ENCODE measurements at places on chromosomes 13 and 19.

- DNase-seq: no peak
Observed at GRCh38 chr13:98171900-98172589, 5.0 kb downstream of the RNF113B start.

DNA sequence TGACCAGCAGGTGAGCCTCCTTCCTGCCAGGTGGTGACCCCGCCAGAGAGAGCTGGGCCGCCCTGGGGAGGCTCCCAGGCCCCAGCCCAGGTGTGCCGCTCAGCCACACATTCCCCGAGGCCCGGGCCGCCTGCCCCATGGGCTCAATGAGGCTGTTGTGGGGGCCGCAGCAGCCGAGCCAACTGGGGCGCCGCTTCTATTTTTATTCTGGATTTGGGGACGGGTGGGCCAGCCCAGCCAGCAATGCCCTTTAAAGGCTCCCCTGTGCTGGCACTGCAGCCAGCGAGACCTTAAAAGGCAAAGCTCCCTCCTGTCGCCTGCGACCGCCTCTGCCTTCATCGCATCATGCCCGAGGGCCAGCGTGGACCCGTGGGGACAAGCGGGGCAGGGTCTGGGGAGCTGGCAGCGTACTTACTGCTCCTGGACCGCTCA is 17.7 kb upstream of the CRTC1 start:
- no peak for DNase-seq

GRCh38 chr13:75872980-75873379 is 236.8 kb downstream of the LMO7 start:
- no peak for DNase-seq

- DNase-seq: no peak
Observed at GRCh38 chr13:79703772-79704171, 222.8 kb downstream of the NDFIP2 start.

- no peak for DNase-seq
Observed at GRCh38 chr19:50482271-50482855, 5.7 kb upstream of the GARIN5A start.

DNA sequence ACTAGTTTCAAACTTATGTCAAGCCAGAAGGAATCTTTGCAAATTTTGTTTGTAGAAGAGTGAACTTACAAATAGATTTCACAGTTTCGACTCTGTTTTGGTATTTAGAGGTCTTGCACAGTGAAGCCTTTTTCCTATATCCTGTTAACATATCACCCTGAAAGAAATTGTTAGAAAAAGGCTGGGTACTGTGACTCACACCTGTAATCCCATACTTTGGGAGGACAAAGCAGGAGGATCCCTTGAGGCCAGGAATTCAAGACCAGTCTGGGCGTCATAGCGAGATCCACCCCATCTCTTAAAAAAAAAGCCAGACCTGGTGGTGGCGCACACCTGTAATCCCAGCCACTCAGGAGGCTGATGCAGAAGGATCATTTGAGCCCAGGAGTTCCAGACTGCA is 224.0 kb downstream of the GGACT start:
- no peak for DNase-seq

DNA sequence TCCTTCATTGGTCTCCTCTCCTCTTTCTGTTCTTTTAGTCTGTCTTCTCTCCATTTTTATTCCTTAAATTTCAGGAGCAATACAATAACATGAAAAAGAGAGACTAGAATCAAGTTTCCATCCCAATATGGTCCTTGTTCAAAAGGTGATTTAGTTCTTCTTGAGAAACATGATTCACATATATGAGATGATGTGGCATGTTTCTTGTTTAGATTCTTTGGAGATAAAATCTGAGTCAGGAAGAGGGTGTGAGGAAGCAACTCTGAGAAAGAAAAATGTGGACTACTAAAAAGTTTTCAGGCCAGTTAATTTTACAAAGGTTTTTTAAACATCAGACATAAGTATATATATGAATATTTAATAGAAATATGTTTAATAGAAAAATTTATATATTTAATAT is 231.4 kb downstream of the OXGR1 start:
- no peak for DNase-seq

- no peak for DNase-seq
Observed at GRCh38 chr13:46844431-46844830, 47.5 kb upstream of the ESD start.

DNA sequence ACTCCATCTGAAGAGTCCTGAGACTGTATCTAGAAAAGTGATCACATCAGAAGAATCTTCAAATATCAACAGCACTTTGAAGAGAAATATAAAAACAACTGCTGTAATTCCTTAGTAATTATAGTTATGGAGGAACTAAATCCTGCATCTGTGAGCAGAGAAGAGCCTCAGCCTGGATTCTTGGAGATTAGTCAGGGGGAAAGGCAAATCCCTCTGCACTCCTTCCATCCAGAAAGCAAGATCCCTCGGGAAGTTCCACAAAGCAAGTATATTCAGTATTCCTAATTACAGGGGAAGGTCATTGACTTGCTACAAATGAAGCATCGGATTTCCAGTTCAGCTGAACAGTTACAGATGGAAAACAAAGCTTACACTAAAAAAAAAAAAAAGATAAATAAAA is 256.6 kb upstream of the IPO5 start:
- DNase-seq: no peak
